ENCODE measurements at places on chromosomes 16 and 17. TPM values are rescaled to one million over a fixed set of nuclear protein-coding genes. Genes with fewer than 3 reads are reported as not detected.

Gene ZNF652
- 20.1 TPM for polyA plus RNA-seq

Gene ZACN
- polyA plus RNA-seq, result 23.7 TPM

Gene PABPN1L
- 0.12 TPM for polyA plus RNA-seq

Gene KRT14
- 0.07 TPM for polyA plus RNA-seq

Gene THAP11
- 23.4 TPM for polyA plus RNA-seq

Gene HBQ1
- 0.73 TPM for polyA plus RNA-seq

DNA sequence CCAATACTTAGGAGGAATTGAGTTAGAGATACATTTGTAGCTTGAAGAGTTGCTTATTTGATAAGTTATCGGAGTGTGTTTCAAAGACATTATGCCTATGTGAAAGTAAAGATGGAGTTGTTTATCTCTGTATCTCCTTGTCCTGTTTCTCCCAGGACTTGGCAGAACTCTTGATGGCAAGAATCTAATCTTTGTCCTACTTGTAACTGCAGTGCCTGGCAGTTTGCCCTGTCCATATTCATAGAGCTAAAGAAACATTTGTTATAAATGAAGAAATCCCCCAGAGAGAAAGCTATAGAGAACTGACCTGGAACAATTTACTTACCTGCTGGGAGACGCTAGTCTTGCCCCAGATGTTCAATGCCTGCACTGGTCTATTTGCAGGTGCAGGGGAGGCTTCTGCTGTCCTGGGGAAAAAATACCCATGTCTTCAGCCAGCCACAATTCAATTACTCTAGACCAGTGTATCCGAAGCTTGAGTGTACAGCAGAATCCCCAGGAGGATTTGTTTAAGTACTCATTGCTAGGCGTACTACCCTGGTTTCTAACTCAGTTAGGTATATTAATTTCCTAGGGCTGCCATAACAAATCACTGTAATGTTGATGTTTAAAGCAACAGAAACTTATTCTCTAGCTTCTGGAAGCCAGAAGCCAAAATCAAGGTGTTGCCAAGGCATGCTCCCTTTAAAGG is 410.0 kb upstream of the HSBP1 start:
- H3K27me3 ChIP-seq, result no peaks in the 10 kb centered on the region
- no peak for DNase-seq
- H3K4me3 ChIP-seq, result no peak overlapping the region
- H3K4me1 ChIP-seq, result no peaks in the 10 kb centered on the region

DNA sequence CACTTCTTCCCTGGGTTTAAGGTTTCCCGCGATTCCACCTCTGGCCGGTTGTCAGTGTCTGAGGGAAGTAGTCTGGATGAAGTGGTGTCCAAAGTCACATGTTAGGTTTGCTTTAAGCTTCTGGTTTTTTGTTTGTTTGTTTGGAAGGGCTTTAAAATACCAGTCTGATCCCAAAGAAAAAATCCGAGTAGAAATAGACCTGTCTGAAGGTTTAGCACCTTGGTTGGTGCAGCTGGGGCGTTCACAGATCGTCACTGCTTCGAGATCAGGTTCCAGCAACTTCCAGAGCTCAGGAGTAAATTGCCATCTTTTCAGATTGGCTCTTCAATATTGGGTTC is 567 bp downstream of the TMEM97 start:
- DNase-seq, result no peak
- no peaks in the 10 kb centered on the region for H3K27me3 ChIP-seq
- no peaks in the 10 kb centered on the region for H3K36me3 ChIP-seq
- H3K4me1 ChIP-seq, result peaks cover 17% of the 10 kb centered on the region

DNA sequence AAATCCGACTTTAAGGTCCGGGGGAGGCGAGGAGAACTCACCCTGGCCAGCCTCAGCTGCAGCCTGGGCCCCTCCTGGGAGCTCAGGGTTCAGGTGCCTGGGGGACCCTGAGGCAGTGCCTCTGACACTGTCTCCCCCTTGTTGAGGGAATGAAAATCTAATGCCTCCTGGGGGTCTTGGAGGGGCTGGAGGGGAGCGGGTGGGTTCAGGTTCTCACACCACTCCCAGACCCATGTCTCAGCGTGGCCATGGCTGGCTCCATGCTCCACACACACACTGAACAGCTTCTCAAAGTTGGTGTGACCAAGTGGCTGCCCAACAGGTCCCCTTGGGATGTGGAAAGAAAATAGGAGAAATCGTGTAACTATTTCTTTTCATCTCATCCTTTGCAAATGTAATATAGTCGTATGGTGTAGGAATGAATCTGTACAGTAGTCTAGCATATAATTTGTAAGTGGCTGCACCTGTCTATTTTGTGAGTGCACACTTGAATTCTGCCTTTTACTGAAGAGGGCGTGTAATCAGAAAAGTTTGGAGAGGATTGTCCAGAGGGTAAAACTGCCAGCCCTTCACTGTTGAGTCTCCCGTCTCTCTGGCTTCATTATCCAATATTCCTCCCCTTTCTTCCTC is 788 bp upstream of the PRCD start:
- peaks cover 43% of the 10 kb centered on the region for H3K27me3 ChIP-seq
- H3K4me3 ChIP-seq, result no peak overlapping the region
- no peak for DNase-seq
- no peaks in the 10 kb centered on the region for H3K36me3 ChIP-seq
- peaks cover 13% of the 10 kb centered on the region for H3K4me1 ChIP-seq

- H3K27ac ChIP-seq, result no peak overlapping the region
- H3K36me3 ChIP-seq, result no peaks in the 10 kb centered on the region
- peaks cover 5% of the 10 kb centered on the region for H3K4me1 ChIP-seq
- no peak for DNase-seq
- H3K4me3 ChIP-seq, result no peak overlapping the region
- no peaks in the 10 kb centered on the region for H3K27me3 ChIP-seq
Measured at GRCh38 chr17:16417896-16418684, 2.7 kb downstream of the TRPV2 start.

DNA sequence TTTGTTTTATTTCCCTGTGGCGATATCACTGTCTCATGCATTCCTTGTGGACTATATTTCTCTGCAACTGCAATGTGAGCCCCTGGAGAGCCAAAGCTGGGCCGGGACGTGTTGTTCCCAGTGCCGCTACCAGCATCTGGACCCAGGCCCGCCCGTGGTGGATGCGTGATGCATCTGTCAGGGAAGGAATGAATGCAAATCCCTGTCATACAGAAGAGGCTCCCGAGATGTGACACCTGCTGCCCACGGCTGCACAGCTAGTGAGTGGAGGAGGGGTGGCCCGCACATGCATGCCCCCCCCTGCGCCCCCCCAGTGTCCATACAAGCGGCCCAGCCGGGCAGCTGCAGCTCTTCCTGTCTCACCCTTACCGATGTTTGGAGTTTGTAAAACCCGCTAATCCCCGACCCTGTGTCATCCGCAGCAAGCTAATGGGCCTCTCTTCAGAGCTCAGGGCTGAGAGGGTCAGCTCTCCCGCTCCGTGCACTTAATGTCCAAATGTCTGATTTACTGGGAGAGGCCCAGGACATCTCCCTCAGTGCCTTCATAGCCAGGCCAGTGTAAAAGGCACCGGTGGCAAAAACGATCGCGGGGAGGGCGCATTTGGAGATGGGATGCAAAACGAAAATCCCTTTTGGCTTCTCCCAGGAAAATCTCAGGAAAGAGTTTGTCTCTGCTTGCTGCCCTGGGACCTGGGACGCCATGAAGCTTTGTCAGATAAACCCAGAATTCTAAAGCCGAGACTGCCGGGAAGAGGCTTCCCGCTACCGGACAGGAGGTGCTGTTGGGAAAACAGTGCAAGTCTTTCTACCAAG is 91.8 kb downstream of the FOXL1 start:
- no peak overlapping the region for H3K4me3 ChIP-seq
- peaks cover 26% of the 10 kb centered on the region for H3K27me3 ChIP-seq
- H3K27ac ChIP-seq, result no peak overlapping the region
- peaks cover 3% of the 10 kb centered on the region for H3K4me1 ChIP-seq
- H3K36me3 ChIP-seq, result no peaks in the 10 kb centered on the region
- DNase-seq, result no peak

DNA sequence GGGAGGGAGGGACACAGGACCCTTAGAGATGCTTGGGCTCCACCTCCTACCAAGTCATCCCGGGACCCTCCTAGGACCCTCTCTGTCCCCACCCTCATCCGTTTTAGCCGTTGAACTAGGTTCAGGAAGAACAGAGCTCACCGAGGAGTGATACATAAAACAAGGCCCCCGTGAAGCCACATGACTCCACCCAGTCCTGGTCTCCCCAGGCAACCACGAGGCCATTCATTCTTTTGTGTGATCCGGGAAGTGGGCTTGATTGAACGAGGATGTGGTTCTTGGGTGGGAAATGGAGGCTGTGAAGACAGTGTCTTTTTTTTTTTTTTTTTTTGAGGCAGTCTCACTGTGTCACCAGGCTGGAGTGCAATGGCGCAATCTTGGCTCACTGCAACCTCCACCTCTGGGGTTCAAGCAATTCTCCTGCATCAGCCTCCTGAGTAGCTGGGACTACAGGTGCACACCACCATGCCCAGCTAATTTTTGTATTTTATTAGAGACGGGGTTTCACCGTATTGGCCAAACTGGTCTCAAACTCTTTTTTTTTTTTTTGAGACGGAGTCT is 14.8 kb downstream of the TRARG1 start:
- H3K4me3 ChIP-seq, result no peak overlapping the region
- no peak overlapping the region for H3K27ac ChIP-seq
- no peak for DNase-seq

DNA sequence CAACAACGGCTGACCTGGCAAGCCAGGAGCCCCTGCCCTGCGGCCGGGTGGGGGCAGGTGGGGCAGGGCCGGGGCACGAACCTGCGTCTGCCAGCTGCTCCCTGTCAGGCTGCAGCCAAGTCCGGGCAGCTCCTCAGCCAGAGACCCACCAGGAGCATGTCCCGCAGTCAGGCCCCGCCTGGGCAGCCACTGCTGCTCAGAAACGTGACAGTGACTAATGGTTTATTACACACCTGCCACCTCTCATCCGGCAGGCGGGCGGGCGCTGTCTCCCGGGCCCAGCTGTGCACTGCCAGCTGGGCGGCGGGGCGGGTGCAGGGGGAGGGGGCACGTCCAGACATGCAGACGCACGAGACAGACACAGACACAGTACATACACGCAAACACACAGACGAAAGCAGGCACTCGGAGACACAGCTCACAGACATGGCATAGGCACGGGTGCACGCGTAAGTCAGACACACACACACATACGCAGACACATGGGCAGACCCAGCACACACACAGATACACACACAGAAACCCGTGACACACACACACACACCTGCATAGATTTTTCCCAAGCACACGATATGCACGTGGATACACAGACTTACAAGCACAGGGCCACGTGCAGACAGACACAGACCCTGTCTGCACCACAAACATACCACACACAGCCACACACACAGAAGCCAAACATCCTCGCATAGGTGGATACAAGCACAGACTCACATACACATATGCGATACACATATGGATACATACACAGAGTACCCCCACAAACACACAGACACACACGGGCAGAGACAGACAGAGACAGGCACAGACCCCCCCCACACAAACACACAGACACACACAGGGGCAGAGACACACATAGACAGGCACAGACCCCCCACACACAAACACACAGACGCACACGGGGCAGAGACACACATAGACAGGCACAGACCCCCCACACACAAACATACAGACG is 248.3 kb upstream of the CIBAR2 start:
- H3K27ac ChIP-seq, result peak overlapping the region; percentile 16
- H3K36me3 ChIP-seq, result peaks cover 9% of the 10 kb centered on the region
- DNase-seq, result peak; percentile 81
- H3K4me1 ChIP-seq, result peaks cover 38% of the 10 kb centered on the region
- no peaks in the 10 kb centered on the region for H3K27me3 ChIP-seq

DNA sequence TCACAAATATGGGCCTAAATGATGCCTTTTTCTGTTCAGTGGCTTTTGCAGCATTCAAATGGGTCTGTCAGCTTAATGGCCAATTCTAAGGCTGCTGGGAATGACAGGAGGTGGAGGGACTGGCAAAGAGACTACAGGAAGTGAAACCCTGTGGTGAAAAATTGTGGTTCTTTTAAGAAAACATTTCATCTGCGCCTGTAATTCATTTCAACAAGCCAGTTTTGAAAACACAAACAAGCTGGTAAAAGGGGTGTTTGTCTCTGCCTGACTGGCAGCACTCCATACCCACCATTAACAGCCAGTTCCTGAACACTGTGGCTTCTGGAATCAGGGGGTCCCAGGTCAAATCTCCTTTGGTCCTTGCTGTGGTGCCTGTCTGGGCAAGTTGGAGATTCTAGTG is 3.6 kb upstream of the KDM8 start:
- H3K4me3 ChIP-seq, result no peak overlapping the region
- DNase-seq, result no peak
- no peak overlapping the region for H3K27ac ChIP-seq

DNA sequence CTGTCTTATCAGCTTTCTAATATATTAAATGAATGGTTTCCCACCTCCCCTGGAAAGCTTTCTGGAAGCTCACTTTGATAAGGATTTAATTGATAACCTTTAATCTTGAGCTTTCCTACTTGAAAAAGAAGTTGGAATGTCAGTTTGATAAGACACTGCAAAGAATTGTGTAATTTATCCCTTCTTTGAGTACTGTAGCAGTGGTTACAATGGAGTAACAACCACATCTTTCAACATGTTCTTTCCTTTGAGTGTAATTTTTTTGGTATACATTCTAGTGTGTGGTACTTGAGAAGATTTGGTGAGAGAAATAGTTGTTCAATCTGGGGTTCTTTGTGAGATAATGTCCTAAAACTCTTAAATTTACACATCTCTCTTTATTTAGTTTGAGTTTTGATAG is 43.4 kb downstream of the CPD start:
- no peak overlapping the region for H3K27ac ChIP-seq
- DNase-seq, result no peak
- no peaks in the 10 kb centered on the region for H3K4me1 ChIP-seq

GRCh38 chr16:2331931-2332267 is 8.6 kb downstream of the ABCA3 start:
- DNase-seq, result no peak
- no peak overlapping the region for H3K4me3 ChIP-seq
- no peaks in the 10 kb centered on the region for H3K36me3 ChIP-seq
- no peak overlapping the region for H3K27ac ChIP-seq
- peaks cover 38% of the 10 kb centered on the region for H3K27me3 ChIP-seq

- H3K4me3 ChIP-seq, result no peak overlapping the region
- H3K27ac ChIP-seq, result no peak overlapping the region
- no peaks in the 10 kb centered on the region for H3K27me3 ChIP-seq
- H3K36me3 ChIP-seq, result no peaks in the 10 kb centered on the region
- no peaks in the 10 kb centered on the region for H3K4me1 ChIP-seq
Measured at GRCh38 chr17:33896263-33896662, 358.8 kb upstream of the CCL2 start.

- no peak overlapping the region for H3K27ac ChIP-seq
- no peak overlapping the region for H3K4me3 ChIP-seq
- no peaks in the 10 kb centered on the region for H3K36me3 ChIP-seq
- no peaks in the 10 kb centered on the region for H3K4me1 ChIP-seq
- DNase-seq, result no peak
Measured at GRCh38 chr17:44608727-44609435, 47.4 kb upstream of the MEIOC start.

- H3K27me3 ChIP-seq, result peaks cover 13% of the 10 kb centered on the region
- DNase-seq, result no peak
- H3K36me3 ChIP-seq, result peaks cover 3% of the 10 kb centered on the region
- peak overlapping the region; percentile 64 for H3K4me3 ChIP-seq
- peaks cover 15% of the 10 kb centered on the region for H3K4me1 ChIP-seq
Measured at GRCh38 chr16:75000481-75001081, 1.8 kb downstream of the ZNRF1 start.

- no peak overlapping the region for H3K27ac ChIP-seq
- H3K4me1 ChIP-seq, result no peaks in the 10 kb centered on the region
- H3K36me3 ChIP-seq, result peaks cover 96% of the 10 kb centered on the region
- H3K4me3 ChIP-seq, result no peak overlapping the region
- no peak for DNase-seq
Measured at GRCh38 chr16:84058211-84058610, 15.6 kb upstream of the SLC38A8 start.

- no peaks in the 10 kb centered on the region for H3K4me1 ChIP-seq
- H3K27me3 ChIP-seq, result no peaks in the 10 kb centered on the region
- H3K36me3 ChIP-seq, result no peaks in the 10 kb centered on the region
- H3K27ac ChIP-seq, result no peak overlapping the region
Measured at GRCh38 chr16:66189951-66190350, 176.5 kb upstream of the CDH5 start.

Measured in large intestine (tissue), 12 donors.